Immature natural killer cell (primary cell): ENCODE measurements at places on chromosomes 5 and 9.

DNA sequence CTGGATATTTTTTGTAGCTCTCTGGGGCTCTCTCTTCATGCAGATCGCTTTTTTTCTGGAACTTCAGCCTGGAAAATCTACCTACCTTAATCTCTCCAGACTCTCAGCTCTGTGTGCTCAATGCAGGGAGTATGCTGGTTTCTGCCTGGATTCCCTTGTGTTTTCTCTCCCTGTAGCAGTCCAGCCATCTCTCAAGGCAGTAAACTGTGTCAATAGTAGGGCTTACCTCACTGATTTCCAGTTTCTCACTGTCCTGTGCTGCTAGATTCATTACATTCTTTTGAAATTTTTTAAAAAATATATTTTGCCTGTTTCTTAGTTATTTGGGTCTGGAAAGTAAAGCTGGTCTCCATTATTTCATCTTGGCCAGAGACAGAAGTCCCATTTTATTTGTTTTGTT lies 951.4 kb downstream of the NR2F1-AS1 start:
- no peak for DNase-seq

DNA sequence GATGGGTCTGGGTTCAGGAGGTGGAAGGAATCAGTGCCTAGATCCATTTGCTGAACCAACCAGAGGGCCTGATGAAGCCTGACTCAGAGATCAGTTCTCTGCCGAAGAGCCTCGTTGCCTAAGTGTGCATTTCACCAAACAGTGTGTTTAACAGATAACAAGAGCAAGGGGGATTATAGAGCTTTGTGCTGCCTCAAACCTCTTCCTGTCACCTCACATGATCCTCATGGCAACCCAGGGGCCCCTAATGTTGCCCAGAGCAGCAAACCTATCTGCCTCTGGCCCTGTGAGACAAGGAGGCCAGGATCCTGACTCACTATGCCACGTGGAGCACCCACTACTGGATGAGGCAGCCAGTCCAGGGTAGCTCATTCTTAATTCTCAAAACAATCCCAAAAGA lies 66.3 kb upstream of the EPB41L4B start:
- no peak for DNase-seq

GRCh38 chr9:75996726-75997125 lies 106.3 kb downstream of the PCSK5 start:
- no peak for DNase-seq

DNA sequence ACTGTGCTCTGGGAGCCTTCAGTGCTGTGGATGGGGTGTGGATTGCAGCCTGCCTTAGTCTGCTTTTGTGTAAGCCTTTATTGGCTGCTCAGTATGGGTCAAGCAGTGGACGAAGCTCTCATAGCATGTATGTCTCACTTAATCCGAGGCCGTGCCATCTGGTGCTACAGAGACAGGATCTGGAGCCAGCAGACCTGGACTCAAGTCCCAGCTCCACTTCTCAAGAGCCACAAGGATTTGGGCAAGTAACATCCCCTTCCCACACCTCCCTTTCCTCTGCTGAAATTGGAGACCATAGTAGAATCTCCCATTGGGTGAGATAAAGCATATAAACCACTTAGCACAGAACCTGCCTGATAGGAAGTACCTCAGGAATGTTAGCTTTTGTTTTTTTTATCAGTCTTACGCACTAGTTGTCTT lies 23.4 kb upstream of the LECT2 start:
- DNase-seq = no peak

GRCh38 chr5:491856-492155 lies 32.4 kb downstream of the SLC9A3 start:
- no peak for DNase-seq

GRCh38 chr5:96474073-96474472 lies 41.0 kb upstream of the PCSK1 start:
- DNase-seq = no peak

DNA sequence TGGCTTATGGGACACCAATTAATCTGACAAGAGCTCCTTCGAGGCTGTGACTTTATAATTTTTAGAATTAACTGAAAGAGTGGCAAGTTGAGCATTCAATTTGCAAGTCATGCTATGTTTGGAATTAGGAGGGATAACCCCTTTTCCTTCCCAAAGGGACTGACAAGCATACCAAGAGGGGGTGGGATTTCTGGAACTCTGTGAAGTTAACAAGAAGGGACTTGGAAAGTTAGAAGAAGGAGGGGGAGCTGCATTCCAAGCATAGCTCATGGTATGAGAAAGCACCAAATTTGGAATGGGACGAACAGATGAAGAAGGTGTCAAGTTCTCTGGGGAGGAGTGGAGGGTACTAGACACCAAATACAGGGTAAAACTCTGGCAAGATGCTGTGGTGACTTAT lies 8.9 kb upstream of the PALM2AKAP2 start:
- DNase-seq = no peak

DNA sequence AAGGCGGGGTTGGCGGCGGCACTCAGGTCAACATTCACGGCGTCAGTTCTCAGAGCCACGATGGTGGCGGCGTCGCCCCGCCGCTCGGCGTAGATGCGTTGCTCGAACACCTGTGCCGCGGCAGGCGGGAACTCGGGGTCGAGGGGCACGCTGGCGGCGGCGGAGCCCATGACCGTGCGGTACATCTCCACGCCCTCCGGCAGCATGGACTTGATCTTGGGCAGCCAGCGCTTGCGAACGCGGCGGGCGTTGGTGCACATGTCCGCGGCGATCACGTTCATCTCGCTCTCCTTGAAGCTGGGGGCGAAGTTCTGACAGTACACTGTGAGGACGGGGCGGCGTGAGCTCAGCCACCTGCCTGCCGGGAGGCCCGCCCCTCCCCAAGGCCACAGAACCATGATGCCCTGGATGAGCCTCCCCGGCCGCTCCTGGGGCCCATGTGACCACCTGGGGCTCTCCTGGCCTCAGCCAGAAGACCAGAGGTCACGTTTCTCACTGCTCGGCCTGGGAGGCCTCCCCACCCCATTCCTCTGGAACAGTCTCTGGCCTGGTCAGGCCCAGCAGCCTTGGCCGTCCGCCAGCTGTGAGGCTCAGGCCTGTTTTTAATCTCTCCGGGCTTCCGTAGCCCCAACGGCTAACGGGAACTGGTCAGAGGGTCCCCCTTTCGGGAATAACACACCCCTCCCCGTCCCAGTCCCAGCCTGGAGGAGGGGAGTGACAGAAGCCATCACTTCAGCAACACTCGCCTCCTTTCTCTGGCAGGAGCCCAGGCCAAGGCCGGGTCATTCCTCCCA lies 50.7 kb upstream of the UBAC1 start:
- no peak for DNase-seq

- no peak for DNase-seq
Measured at GRCh38 chr5:50969151-50970031, 303.0 kb downstream of the PARP8 start.

- no peak for DNase-seq
Measured at GRCh38 chr9:89478821-89479668, 18.9 kb downstream of the SEMA4D start.

GRCh38 chr9:135506327-135507103 lies 6.0 kb downstream of the MRPS2 start:
- no peak for DNase-seq

DNA sequence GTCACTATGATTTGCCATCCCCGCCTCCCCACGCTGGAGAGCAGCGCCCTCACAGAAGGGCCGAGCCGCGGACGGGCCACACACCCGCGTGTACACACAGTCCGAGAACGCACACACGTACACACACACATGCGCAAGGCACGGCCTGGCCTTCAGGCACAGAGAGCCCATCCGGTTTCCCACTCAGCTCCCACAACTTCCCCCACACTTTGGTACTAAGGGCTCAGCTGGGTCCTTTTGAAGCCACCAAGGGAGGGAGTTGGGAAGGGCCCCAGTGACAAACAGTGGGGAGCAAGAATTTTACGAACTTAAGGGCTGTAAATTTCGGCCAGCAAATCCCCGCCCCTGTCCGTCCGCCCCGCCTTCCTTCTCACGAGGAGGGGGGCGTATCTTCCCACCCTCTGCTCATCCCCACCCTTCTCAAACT lies 133.3 kb upstream of the HAND1 start:
- no peak for DNase-seq

DNA sequence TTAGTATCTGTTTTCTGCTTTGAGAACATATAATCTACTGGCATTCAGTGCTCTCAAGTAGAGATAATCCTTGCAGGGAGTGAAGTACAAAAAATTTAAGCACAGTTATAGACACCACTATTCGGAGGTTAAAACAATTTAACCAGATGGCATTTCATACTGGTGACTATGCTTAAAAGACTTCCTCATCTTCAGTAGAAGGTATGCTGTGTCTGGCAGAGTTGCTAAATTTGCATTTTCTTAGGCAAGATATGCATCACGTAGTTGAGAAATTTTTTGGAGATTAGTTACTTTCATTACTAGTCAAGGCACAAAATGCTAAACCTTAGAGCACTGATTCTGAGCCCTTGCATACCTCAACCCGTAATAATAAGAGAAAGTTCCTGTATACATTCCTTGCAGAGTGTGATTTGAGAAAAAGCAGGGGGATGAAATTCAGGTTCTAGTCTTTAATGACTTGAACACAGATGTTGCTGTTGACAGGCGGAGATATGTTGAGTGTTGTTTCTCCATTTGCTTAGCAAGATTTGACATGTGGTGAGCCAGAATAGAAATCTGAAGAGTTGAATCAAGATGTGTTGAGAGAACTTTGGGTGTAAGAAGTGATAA lies 70.8 kb upstream of the STARD4 start:
- DNase-seq = peak; percentile 3

- DNase-seq = no peak
Measured at GRCh38 chr5:34496701-34497469, 159.2 kb upstream of the RAI14 start.

- peak; percentile 48 for DNase-seq
Measured at GRCh38 chr9:113446323-113446740, 17.2 kb upstream of the RGS3 start.
